ENCODE measurements at places on chromosomes 3 and 15. TPM values are rescaled to one million over a fixed set of nuclear protein-coding genes. Genes with fewer than 3 reads are reported as not detected.

Gene CATSPER2
- total RNA-seq: 3.3 TPM

Gene CLDN11
- 11.7 TPM for total RNA-seq

Gene FOXB1
- total RNA-seq: not detected

Gene KCNMB2
- 1.2 TPM for total RNA-seq

Gene SLC6A1
- 0.84 TPM for total RNA-seq

Gene GP9
- 1.2 TPM for total RNA-seq

Gene CYP1A1
- 2.4 TPM for total RNA-seq

- H3K36me3 ChIP-seq: no peaks in the 10 kb centered on the region
- no peak overlapping the region for H3K4me3 ChIP-seq
- no peak overlapping the region for H3K27ac ChIP-seq
- H3K27me3 ChIP-seq: no peaks in the 10 kb centered on the region
- H3K4me1 ChIP-seq: peaks cover 4% of the 10 kb centered on the region
Measured at GRCh38 chr3:31922962-31923361, 58.1 kb downstream of the OSBPL10 start.

DNA sequence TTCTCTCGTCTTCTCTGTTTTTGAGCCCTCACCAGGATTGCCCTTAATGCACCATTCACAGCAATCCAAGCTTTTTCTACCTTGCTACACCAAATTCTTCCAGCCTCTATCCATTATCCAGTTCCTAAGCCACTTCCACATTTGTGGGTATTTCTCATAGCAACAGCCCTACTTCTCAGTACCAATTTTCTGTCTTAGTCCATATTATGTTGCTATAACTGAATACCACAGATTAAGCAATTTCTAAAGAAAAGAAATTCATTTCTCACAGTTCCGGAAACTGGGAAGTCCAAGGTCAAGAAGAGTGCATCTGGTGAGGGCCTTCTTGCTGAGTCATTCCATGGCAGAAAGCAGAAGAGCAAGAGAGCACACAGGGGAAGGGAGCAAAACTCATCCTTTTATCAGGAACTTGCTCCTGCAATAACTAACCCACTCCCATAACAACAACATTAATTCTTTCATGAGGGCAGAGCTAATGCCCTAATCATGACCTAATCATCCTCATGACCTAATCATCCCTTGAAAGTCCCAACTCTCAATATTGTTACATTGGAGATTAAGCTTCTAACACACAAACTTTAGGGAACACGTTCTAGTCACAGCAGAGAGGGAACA lies 9.7 kb upstream of the EIF1B start:
- H3K27ac ChIP-seq: peak overlapping the region; percentile 63
- no peaks in the 10 kb centered on the region for H3K27me3 ChIP-seq
- no peak overlapping the region for H3K4me3 ChIP-seq
- DNase-seq: no peak

DNA sequence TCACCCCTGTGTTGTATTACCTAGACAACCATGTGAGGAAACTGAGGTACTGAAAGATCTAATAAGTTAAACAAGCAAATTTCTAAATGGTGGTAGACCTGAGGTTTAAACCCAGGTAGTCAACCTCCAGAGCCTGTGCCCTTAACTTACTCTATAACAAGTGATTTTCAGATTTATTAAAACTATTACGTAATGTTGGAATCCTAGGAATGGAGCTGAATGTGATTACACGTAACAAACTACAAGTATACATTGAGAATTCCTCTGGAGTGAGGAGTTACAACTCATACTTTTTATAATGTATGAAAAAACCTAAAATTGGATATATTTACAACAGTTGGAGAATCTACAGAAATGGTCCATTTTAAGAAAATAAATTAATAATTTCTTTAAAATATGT lies 18.0 kb downstream of the FAM98B start:
- peaks cover 49% of the 10 kb centered on the region for H3K36me3 ChIP-seq
- no peaks in the 10 kb centered on the region for H3K4me1 ChIP-seq
- no peaks in the 10 kb centered on the region for H3K27me3 ChIP-seq
- no peak for DNase-seq
- H3K27ac ChIP-seq: no peak overlapping the region

DNA sequence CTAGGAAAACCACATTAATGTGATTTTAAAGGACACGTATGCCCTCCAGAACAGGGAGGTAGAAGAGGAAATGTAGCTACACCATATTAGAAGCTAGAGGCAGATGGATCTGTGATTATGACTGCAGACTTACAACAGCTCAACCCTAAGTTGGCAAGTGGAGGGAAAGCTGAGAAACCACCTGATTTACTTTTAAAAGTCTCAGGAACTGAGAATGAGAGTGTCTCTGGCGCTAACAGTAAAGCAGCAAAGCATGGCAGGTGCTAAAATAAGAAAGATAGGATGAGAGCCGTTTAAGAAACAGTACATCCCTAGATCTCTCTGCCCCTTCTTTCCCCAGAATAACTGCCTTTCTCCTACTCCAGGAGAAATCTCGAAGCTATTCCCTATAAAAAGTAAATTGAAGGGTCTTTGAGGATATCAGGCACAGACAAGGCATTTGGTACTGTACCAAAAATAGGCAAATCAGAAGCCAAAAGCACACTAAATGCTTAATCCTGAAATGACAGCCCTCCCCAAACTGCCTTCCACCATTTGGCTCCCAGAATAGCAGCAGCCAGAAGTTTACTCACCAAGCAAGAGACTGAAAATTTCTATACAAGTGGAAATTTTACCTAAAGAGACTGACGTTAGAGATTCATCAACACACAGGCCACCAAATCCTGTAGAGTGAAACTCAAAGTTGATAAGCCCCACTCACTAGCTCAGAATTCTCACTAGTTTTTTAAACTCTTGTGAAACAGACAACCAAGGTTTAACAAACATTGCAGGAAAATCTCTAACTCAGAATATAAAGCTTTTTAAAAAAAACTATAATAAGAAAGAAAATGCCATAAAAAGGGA lies 34.3 kb upstream of the PARP14 start:
- H3K36me3 ChIP-seq: no peaks in the 10 kb centered on the region
- no peak overlapping the region for H3K4me3 ChIP-seq
- H3K27ac ChIP-seq: no peak overlapping the region
- H3K27me3 ChIP-seq: no peaks in the 10 kb centered on the region
- no peak for DNase-seq

GRCh38 chr15:49190586-49190985 lies 20.5 kb downstream of the GALK2 start:
- H3K27ac ChIP-seq: no peak overlapping the region
- no peaks in the 10 kb centered on the region for H3K4me1 ChIP-seq
- H3K36me3 ChIP-seq: no peaks in the 10 kb centered on the region
- no peaks in the 10 kb centered on the region for H3K27me3 ChIP-seq

GRCh38 chr15:44536302-44536961 lies 515 bp upstream of the EIF3J start:
- H3K36me3 ChIP-seq: peaks cover 13% of the 10 kb centered on the region
- H3K4me3 ChIP-seq: peak overlapping the region; percentile 96
- no peaks in the 10 kb centered on the region for H3K27me3 ChIP-seq
- peaks cover 25% of the 10 kb centered on the region for H3K4me1 ChIP-seq
- peak overlapping the region; percentile 97 for H3K27ac ChIP-seq

- peaks cover 10% of the 10 kb centered on the region for H3K4me1 ChIP-seq
- H3K27ac ChIP-seq: no peak overlapping the region
- H3K36me3 ChIP-seq: no peaks in the 10 kb centered on the region
Measured at GRCh38 chr3:24550588-24550987, 55.9 kb upstream of the THRB start.

GRCh38 chr3:36557021-36557707 lies 176.9 kb downstream of the STAC start:
- no peak overlapping the region for H3K4me3 ChIP-seq
- H3K27ac ChIP-seq: no peak overlapping the region
- no peaks in the 10 kb centered on the region for H3K36me3 ChIP-seq
- DNase-seq: no peak

DNA sequence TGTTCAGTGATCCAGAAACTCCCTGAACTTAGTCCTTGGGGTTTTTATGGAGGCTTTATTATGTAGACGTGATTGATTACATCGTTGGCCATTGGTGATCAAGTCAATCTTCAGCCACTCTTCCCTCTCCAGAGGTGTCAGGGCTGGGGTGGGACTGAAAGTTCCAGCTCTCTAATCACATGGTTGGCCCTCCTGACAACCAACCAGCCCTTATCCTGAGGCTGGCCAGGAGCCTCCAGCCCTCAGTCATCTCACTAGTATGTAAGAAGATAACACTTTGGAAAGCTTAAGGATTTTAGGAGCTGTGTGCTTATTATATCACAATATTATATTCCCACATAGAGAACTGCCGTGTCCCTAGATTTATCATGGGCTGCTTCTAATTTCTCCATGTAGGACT lies 142.3 kb downstream of the VPS8 start:
- no peak overlapping the region for H3K27ac ChIP-seq
- no peak overlapping the region for H3K4me3 ChIP-seq
- H3K4me1 ChIP-seq: no peaks in the 10 kb centered on the region
- no peak for DNase-seq
- H3K36me3 ChIP-seq: peaks cover 30% of the 10 kb centered on the region

DNA sequence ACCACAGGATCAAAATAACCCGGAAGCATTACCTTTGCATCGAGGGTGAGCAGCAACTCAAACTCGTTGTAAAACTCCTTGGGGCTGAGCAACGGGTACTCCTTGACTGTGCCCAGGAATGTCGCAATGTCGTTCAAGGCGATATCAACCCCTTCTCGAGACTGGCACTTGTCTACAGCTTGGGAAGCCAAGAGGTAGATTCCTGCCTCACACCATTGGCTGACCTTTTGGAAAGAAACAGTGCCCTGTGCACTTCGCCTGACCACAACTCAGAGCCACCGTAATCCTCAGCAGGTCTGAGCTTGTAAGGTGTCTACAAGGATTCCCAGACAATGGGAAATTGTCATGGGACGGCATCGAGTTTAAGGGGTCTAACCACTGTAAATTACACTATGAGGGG lies 43.9 kb downstream of the B3GNT5 start:
- DNase-seq: no peak
- no peak overlapping the region for H3K4me3 ChIP-seq
- no peak overlapping the region for H3K27ac ChIP-seq
- no peaks in the 10 kb centered on the region for H3K27me3 ChIP-seq

DNA sequence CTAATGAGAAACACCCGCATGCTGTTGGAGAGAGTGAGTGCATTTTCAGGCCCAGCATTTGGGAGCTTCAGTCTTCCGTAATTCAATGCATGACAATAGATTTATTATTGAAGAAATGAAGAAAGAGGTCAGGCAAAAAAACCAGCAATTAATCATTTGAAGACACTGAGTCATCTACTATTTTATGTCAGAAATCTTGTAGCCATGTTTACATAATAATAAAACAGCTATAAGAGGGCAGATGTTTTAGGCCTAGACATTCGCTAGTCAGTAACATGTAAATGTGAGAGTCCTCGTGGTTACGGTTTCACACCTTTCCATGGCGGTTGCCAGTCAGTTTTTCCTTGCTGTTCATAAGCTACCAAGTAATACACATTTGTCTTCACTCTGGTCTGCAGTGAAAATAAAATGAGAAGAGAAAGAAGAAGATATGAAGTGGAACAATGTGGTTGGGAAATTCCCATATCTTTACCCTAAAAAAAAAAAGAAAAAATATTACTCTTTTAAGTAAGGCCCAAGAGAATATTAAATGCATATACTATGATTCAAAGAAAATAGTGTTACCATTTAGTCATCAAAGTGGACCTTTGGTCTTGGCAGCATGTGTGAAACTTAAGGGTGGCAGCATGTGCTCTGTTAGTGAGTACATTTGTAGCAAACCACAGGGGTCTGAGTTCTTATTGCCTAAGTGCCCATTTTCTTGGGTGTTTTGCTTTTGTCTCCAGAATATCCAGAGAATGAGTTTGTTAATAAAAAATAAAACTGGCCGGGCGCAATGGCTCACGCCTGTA lies 140.5 kb upstream of the TBL1XR1 start:
- no peak overlapping the region for H3K4me3 ChIP-seq
- no peak for DNase-seq
- peaks cover 41% of the 10 kb centered on the region for H3K4me1 ChIP-seq
- no peak overlapping the region for H3K27ac ChIP-seq
- no peaks in the 10 kb centered on the region for H3K27me3 ChIP-seq

- no peak overlapping the region for H3K4me3 ChIP-seq
- H3K4me1 ChIP-seq: no peaks in the 10 kb centered on the region
- no peaks in the 10 kb centered on the region for H3K27me3 ChIP-seq
- H3K36me3 ChIP-seq: peaks cover 66% of the 10 kb centered on the region
Measured at GRCh38 chr3:48412375-48413001, 17.4 kb downstream of the PLXNB1 start.

DNA sequence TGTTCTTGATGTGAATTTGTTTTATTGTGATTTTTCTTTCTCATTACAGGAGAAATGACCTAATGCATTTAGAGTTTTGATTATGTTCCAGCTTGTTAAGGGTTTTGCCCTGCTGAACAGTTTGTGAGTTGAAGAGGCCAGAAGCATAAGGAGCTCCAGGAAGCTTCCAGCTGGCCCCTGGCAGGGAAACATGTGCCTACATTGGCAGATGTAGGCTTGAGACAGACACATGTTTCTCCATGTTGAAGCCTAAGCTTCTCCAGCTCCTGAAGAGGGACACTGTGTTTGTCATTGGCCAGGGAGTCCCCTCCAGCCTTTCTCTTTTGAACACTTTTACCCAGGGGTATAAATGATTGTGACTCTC lies 88.4 kb downstream of the ASB7 start:
- no peak overlapping the region for H3K27ac ChIP-seq
- H3K36me3 ChIP-seq: no peaks in the 10 kb centered on the region
- peaks cover 11% of the 10 kb centered on the region for H3K4me1 ChIP-seq
- peak; percentile 22 for DNase-seq
- no peaks in the 10 kb centered on the region for H3K27me3 ChIP-seq

GRCh38 chr3:128484404-128485281 lies 8.4 kb downstream of the GATA2 start:
- peak overlapping the region; percentile 85 for H3K27ac ChIP-seq
- H3K27me3 ChIP-seq: peaks cover 98% of the 10 kb centered on the region
- H3K4me1 ChIP-seq: peaks cover 39% of the 10 kb centered on the region

Measured in upper lobe of right lung (tissue), 1 donor.